AG10803 (cell line): ENCODE measurements at places on chromosomes 2 and 18.

DNA sequence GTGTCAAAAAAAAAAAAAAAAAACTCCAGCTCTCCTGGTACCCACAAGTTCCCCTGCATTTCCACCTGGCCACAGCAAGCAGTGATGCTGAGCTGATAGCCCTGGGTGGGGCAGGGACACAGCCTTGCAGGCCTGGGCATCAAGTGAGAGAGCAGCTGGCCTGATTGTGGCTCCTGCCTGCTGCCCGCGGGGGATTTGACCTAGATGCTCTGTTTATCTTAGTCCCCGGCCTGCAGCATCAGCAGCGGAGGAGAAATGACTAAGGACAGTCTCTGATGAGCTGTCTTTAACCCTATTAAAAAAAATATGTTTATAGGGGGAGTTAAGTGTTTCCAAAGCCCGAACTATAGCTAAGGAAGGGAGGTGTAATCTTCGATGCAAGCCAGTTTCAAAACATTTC lies 102.6 kb downstream of the MTCL1 start:
- no peak for DNase-seq

DNA sequence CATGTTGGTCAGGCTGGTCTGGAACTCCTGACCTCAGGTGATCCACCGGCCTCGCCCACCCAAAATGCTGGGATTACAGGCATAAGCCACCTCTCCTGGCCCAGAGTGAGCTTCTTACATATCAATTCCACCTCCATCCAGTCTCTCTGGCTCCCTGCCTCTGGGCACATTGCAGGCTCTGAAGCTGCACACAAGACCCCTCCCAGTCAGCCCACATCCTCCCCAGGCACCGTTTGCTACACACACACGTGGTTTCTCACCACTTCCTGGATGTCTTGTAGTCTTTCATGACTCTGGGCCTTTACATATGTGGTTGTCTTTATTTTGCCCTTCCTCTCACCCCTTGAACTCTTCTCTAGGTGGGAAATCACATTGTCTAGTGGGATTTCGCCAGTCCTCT lies 64.0 kb upstream of the CABLES1 start:
- peak; percentile 53 for DNase-seq

- DNase-seq = no peak
Measured at GRCh38 chr2:100352521-100352920, 30.2 kb upstream of the LONRF2 start.

- peak; percentile 56 for DNase-seq
Measured at GRCh38 chr18:845152-845819, 33.2 kb upstream of the YES1 start.

GRCh38 chr2:55302241-55302640 lies 33.2 kb upstream of the MTIF2 start:
- DNase-seq = no peak

GRCh38 chr2:116133381-116133942 lies 1681.0 kb upstream of the DDX18 start:
- DNase-seq = no peak

GRCh38 chr2:141534666-141535362 lies 596.0 kb downstream of the LRP1B start:
- DNase-seq = no peak

DNA sequence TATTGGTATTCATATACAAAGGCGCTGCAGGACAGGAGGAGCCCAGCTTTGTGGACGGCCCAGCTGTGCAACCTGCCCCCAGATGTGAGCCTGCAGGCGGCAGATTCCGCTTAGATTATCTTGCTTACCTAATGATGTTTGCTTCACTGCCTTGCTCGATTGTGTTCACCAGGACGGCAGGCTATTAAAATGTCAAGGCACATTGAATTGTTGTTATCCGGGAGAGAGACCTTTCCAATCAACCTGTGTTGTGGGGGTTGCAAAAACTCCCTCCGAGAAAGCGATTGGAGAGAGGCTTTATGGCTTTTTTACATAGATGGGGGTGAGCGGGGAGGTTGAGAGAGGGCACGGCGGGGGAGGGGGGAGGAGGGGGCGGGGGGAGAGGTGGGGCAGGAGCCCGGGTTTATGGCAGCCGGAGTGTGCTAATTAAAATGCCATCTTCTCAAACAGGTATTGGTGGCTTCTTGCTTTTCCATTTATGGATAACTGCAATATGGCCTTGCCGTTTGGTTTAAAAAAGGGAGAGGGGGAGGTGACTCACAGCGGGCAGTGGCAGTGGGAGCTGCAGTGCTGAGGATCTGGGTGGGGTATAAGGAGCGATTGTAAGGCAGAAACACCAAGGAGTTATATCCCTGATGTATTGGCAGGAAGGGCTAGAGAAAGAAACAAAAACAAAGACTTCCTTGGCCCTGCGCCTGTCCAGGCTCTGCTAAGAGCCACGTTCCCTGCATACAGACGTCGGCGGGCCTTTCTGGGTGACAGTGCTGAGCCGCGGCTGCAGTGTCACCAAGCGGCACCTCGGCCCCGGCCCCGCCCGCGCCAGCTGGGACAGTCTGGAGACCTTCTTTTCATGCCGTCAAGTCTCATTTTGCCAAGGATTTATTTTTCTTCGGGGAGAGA lies 97.2 kb downstream of the INSIG2 start:
- peak; percentile 45 for DNase-seq

- no peak for DNase-seq
Measured at GRCh38 chr2:189267491-189267890, 87.9 kb upstream of the COL5A2 start.

DNA sequence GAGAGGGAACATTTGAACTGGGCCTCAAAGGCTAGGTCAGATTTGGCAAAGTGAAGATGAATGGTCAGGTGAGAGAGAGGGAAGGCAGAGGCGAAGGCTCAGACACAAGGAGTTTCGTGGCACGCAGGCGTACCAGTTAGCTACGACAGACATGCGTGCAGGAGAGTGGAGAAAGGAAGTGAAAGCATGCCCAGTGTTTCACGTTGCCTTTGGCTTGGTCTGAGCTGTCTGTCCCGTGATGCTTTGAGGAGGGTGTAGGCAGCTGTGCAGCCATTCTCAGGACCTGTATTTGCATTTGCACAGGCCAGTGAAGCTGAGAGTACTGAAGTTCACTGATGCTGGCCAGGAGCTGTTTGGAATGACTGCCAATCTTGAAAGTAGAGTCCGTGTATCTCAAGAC lies 69.5 kb downstream of the HNRNPLL start:
- no peak for DNase-seq

GRCh38 chr2:147789287-147789686 lies 55.5 kb upstream of the ACVR2A start:
- DNase-seq = no peak

- no peak for DNase-seq
Measured at GRCh38 chr2:188851826-188852225, 122.3 kb upstream of the COL3A1 start.

DNA sequence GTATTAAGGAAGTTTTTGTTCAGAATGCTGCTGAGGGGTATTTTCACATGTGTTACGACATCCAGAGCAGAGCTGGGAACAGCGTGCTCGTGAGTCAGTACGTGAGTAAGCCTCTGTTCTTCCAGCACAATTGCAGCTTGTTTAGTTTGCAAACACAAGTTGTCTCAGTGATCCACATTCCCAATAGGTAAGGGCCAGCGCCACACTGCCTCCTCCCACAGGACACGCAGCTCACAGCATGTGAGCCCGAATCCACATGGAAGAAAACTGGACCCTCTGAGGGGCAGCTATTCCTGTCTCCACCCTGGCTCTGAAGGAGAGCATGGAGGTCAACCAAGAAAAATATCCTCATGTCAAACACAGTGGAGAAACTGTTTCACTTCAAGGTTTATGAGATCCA lies 173.9 kb upstream of the PID1 start:
- peak; percentile 94 for DNase-seq

DNA sequence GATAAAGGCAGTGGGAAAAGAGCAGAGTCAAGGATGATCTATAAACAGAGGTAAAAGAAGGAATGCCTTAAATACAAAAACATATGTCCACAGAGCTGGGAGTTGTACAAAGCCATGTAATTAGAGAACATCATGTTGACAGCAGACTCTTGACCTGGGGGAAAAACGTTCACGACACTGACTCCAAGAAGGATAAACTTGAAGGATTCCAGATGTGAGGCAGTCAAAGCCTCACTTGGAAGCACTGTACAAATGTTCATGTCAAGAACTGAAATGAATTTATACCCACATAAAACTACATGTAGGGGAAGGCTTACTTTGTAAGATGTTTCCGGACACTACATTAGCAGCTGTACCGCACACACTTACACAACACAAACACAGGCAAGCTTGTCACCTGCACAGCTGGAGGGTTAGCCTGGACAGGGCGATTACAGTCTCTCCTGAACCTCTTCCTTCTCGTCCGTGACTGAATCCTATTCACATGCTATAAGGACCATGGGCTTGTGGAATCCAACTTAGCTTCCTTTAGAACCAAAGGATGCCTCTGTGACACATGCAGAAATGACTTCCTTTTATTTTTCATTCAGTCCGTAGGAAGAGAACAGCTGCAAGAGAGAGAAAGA lies 88.6 kb downstream of the SH3YL1 start:
- DNase-seq = no peak

- DNase-seq = no peak
Measured at GRCh38 chr2:84989422-84989821, 18.5 kb downstream of the KCMF1 start.

GRCh38 chr2:241289053-241289452 lies 26.4 kb downstream of the HDLBP start:
- no peak for DNase-seq

DNA sequence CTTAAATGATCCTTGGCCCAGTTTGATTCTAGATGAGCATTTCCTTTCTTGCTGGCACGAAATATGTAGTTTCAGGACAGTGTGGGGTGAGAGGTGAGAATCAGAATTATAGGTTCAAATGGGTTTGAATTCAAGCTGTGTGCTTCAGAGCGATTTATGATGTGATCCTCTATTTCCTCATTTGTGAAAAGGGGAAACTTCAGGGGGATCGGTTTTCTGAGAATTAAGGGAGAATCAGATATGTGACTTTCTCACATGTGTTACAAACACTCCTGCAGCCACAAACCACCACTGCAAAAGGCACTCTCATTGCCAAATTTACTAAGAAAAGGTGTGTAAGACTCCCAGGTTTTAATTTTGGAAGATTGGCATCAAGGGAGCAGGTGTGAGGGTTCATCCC lies 24.4 kb downstream of the HK2 start:
- no peak for DNase-seq

DNA sequence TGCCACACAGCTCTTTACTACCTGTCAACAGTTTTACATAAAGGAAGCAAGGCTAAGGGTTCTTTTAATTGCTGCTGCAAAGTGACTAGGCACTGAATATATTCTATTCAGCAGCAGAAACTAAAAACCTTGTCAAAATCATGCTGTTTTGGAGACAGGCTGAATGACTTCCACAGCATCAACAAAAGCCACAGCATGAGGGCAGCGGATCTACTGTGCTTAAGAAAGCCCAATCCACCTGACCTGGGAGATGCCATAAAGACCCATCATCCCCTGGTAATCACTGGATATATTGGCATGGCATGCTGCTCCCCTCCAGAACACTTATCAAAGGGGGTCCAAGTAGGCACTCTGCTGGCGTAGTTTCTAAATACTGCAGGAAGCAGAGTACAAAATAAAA lies 715.1 kb upstream of the SLC8A1 start:
- DNase-seq = no peak

GRCh38 chr2:61793389-61793836 lies 60.4 kb downstream of the FAM161A start:
- DNase-seq = peak; percentile 50

DNA sequence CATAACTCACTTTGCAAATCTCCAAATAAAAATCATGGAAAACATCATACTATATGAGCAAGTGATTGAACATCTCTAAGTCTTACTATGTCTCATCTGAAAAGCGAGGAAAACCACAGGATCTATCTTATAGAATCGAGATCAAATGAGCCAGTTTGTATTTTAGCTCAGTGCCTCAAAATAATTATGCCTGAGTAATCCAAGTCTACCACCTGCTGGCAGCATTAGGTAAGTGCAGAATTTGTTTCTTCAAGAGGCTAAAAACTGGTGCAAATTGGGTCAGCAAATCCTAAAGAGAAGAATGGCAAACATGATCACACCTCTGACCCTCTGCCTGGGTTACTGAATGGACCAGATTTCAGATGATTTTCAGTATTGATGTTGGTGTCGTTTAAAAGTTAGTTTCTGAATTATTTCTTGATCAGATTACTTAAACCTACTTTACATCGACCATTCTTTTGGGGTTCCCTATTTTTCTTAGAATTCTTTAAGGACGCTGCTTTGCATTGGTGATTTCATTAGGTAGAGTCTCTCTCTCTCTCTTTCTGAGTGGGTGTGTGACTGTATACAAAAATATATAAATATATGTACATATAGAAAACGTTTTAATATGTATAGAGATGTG lies 12.7 kb upstream of the FHOD3 start:
- peak; percentile 70 for DNase-seq

- DNase-seq = no peak
Measured at GRCh38 chr2:233115121-233115520, 55.0 kb downstream of the INPP5D start.

DNA sequence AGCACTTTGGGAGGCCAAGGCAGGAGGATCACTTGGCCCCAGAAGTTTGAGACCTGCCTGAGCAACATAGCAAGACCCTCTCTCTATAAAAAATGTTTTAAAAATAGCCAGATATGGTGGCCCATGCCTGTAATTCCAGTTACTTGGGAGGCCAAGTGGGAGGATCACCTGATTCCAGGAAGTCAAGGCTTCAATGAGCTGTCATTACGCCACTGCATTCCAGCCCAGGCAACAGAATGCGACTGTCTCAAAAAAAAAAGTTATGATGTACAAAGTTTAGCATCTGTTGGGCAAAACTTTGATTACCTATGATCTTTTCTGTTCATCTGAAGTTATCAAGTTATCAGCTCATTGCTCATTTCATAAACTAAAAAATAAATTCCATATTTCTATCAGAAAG lies 504.1 kb upstream of the PKDCC start:
- DNase-seq = no peak

DNA sequence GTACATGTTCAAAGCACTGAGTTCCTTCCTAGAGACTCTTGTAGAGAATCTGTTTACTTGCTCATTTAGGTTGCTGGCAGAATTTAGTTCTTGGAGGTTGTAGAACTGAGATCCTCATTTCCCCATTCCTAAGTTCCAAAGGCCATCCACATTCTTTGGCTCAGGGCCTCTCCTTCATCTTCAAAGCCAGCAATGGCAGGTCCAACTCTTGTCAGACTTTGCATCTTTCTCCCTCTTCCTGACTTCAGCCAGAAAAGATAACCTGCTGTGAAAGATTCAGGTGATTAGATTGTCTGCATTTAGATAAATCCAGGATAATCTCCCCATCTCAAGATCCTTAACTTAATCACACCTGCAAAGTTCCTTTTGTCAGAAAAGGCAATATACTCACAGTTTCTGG lies 51.1 kb downstream of the SOCS6 start:
- no peak for DNase-seq

- no peak for DNase-seq
Measured at GRCh38 chr2:185676316-185676715, 62.3 kb upstream of the FSIP2 start.

DNA sequence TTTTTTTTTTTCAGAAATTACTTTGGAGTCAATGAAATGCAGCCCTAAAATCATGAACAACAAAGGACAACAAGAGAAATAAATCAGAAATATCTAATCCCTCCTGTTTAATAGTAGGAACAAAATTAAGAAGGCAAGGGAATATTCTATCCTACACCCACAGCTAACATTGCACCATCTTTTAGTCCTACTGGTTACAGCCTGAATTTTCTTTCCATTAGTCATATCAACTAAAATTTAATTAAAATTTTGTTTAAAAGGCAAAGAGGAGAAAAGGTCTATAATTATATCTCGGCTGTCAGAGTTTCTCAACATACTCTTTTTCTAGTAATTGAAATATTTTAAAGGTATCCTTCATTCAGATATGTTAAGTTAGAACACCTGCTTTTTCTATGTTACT lies 61.9 kb downstream of the DTNA start:
- DNase-seq = peak; percentile 30
